ENCODE measurements at places on chromosomes 12 and 14. TPM values are rescaled to one million over a fixed set of nuclear protein-coding genes. Genes with fewer than 3 reads are reported as not detected.

DNA sequence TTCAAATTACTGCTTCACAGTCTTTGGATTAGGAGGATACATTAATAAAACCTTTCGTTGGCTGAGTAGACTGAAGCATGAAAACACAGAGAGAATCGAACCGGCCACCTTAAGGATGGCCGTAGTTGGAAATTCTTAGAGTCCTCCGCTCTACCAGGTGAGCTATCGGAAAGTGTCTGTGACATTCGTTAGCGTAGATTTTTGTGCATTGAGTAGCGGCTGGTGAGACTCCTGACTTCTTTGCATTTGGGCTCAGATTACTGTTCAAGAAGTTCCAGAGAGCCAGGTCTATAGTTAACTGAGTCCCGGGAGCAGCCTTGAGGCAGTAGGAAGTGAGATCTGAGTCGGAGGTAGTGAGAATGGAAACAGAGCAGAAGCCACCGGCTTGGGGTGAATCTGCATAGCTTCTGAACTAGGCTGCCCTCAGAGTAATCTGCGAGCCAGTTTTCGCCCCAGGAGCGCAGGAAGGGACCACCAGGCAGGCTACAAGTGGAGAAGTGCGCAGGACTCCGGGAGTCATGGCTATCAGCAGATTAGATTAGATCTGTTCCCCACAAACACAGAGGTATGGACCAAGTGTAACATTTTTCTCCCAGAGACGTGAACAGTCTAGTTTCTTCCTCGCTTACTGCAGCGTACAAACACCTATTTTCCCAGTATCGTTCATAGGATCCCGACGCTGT is 11.0 kb downstream of the OR6S1 start:
- peak; percentile 20 for DNase-seq

DNA sequence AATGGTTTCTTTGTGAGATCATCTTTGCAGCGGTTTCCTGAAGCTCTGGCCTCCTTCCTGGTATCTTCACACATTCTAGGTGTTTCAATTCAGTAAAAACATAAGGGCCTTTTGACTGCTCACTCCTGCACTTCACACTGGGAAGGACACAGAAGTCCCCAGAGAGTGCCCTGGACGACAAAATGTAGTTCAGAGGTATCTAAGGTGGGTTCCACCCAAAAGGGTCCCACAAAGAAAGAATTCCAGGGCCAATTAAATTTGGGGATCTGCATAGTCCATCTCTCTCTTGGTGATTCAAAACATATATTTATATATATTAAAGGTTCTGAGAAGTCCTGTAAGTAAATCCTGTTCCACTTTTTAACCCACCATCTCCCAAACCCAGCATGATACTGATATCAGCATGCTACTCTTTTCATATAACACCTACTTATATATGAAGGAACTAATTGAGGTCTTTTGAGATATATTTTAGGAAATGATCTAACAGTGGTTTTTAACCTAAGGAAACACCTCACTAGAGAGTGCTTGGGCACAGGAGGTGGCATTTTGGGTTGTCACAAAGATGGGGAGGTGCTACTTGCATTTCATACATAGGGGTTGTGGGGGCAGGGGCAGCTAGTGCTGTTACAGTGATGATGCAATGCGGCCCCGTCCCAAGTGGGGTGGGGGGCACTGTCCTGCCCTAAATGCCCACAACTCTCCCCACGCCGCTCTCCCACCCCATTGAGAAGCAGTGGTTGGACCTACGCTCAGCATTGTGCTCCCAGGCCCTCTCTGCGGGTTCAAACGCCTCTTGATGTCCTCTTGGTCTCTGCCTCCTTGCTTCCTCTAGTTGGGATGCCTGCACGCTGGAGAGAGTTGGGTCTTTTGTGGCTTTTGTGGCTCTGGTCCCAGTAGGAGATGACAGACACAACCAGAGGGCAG is 109.4 kb downstream of the ARF6 start:
- peak; percentile 54 for DNase-seq

- no peak for DNase-seq
Measured at GRCh38 chr14:104254735-104255400, 116.5 kb downstream of the KIF26A start.

- no peak for DNase-seq
Measured at GRCh38 chr12:52225752-52226151, 7.3 kb upstream of the KRT7 start.

GRCh38 chr12:115553622-115554021 is 723.9 kb downstream of the MED13L start:
- DNase-seq: no peak

DNA sequence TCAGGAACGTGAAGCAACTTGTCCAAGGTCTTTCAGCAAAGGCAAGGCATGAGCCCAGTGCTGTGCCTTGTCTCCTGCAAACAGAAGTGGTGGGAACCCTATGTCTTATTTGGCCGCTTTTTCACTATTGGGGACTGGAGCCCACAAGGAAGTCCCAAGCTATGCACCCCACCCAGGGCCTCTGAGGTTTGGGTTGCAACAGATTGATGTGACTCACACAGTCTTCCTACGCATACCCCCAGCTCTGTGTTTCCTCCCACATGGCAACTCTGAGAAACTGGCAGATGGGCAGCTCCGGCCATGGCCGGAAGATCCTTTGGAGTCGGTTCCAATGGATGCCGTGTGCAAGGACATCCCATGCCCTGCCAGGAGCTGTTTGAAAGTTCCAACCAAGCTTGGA is 28.3 kb upstream of the CMKLR1 start:
- peak; percentile 65 for DNase-seq

DNA sequence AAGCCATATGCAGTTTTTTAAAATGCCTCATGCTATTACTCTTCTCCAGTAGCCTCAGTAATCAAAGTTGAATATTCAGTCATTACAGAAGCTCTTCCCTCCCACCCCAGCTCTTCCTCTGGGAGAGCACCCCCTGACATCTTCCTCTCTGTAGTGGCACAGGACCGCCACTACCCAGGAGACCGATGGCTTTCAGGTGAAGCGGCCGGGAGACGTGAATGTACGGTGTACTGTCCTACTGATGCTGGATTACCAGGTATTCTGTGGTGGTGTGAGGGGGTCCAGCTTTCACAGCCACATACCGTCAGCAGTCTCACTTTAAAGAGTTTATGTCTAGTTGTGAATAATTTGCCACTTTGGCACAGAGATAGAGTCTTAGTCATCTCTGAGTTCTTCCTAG is 4.6 kb downstream of the SMARCD1 start:
- DNase-seq: no peak

GRCh38 chr14:58491593-58491992 is 64.1 kb downstream of the KIAA0586 start:
- DNase-seq: peak; percentile 5

DNA sequence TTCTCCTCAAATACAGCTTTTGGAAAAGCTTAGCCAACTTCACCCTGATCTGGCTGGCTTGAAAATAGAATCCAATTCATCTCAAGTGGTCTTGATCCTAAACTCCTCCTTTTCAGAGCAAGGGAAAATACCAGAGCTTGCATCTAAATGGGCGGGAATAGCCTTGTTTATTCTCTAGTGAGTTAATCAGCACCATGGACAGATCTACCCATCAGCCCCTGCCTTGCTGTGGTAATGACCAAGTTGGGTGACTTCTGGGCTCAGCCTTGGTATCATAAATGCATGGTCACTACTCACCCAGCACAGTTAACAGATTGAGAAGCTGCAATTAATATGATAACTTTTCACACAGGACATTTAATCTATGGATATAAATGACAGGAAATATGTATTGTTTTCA is 196.6 kb downstream of the GLT1D1 start:
- no peak for DNase-seq

GRCh38 chr12:103858953-103859601 is 18.0 kb upstream of the NT5DC3 start:
- DNase-seq: peak; percentile 93

DNA sequence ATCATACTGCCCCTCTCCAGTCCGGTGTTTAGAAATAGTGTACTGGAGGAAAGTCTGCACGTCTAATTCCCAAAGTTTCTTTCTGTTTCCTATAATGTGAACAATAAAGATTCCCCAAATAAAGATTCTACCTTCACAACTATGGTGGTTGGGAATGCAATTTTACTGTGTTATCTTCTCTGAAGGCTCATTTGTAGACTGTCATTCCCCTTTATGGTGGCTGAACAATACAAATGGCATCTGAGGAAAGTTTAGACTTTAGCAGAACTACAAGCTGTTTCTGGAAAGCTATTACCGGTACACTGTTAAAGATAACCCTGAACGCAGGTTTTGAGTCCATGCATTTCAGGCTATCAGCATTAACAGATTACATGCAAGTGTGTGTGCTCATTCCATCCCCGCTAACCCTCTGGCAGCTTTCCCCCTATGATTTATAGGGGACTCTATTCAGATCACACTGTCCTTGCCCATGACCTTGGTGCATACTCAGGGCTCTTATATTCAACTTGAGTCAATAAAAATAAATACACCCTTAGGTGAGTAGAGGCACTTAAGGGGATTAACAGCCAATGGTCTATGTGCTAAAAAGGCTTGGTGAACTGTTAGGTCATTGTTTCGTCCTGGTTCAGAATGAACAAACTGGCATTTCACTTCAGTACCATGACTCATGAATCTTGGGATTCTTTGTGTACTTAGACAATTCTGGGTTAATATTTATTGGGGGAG is 60.7 kb upstream of the PYGL start:
- DNase-seq: peak; percentile 78

- DNase-seq: peak; percentile 4
Measured at GRCh38 chr14:48398675-48399282, 723.4 kb upstream of the MDGA2 start.

DNA sequence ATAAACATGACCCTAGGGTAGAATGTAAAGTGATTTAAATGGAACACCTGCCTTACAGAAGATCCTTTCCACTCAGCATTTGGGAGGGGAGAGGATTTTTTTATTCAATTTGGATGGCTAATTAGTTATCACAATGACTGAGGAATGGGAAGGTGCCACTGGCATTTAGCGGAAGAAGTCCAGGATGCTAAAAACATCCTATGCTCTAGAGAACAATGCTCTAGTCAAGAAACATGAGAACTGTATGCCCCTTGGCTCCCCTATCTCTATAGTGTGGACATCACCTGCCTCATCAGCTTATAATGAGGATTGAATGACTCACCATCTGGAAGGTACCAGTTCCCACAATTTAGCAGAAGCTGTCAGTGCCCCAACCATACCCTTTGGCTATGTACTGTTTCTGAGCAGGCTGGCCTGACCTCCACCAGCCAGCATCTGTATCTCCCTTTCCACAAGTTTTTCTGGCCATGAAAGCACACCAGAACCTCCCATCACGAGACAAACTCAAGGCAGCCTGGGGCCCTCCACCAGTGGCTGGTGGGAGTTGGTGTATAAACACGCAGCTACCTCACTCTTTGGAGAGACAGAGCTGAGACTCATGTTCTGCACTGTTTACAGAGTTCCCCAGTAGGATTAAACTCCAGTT is 109.7 kb upstream of the VASH1 start:
- no peak for DNase-seq

DNA sequence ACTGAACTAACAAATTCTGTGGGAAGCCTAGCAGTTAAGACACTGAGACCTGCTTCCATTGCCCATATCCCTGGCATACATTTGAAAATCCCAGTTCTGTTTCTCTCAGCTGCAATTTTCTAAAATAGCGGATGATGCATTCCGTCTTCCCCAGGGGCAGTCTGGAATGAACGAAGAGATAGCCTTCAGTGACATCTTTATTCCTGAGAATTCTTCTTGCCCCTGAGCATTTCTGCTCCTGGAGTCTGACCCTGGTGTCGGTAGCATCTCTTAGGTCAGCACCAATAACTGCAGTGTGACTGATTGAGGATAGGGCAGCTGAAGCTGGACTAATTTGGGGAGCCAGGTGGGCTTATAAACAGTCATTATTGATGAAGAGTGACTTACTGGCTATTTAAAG is 552.5 kb downstream of the DIO2 start:
- no peak for DNase-seq

- DNase-seq: peak; percentile 52
Measured at GRCh38 chr14:65170768-65171507, 68.6 kb upstream of the MAX start.

DNA sequence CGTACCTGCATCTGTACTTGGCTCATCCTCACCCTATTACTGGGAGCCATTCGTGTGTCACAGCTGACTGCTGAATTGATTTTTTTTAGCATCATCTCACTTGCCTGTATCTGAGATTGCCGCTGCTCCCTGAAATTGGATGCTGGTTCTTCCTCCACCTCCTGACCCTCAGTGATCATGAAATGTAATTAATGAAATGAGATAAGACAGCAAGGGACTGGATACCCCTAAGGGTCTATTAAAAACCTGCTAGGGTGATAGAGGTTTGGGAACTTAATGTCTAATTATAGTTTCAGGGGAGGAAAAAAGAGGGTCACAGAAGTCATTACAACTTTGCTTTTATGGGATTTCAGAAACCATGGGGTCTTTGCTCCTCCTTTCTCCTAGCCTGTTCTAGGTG is 410.6 kb downstream of the DPF3 start:
- no peak for DNase-seq

GRCh38 chr12:2857021-2857431 is at the start of gene TEX52:
TEX52 (minus strand) TSS chr12:2857039; CDS start chr12:2857026, 13 bp downstream.
- DNase-seq: no peak

GRCh38 chr12:56931474-56931978 is 2.7 kb downstream of the SDR9C7 start:
- peak; percentile 57 for DNase-seq

DNA sequence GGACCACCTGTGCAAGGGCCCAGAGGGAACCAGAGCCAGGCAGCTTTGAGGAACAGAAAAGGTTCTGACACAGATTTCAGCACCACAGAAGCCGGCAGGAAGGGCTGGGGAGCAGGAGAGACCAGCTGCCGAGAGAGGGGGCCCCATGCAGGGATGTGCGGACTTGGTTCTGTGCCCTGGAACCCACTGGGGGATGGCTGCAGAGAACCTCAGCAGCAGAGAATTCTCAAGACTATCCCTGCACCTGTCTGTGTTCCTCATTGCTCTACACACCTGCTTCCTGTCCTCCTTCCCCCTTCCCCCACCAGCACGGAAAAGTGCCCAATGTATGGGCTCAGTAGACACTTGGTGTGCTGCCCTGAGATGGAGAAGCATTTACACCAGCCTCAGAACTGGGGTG is 3.2 kb downstream of the SERPINA9 start:
- no peak for DNase-seq

GRCh38 chr12:124739953-124740561 is 123.6 kb downstream of the SCARB1 start:
- DNase-seq: no peak

GRCh38 chr14:56156096-56156495 is 37.9 kb downstream of the PELI2 start:
- no peak for DNase-seq

DNA sequence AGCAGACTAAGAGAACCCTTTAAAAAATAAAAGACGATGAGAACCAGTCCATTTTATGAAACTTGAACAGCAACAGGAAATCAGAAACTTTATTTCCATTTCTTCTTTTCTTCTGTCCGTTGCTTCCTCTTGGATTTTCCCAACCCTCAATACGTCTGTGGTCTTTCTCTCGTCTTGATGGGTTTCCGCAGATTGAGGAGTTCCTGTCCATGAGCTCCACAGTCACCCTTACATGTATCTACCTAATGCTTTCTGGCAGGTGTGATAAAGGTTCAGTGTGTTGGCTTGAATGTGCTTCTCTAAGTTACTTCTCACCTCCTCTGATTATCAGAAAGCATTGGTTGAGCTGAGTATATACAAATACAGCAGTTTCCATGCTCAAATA is 110.0 kb downstream of the ETV6 start:
- no peak for DNase-seq

MYL2 gene
- total RNA-seq: 24.6 TPM

MSI1 gene
- total RNA-seq: not detected

OTUB2 gene
- 1.1 TPM for total RNA-seq

SERPINA9 gene
- total RNA-seq: not detected

FCF1 gene
- 23.3 TPM for total RNA-seq

SLC25A21 gene
- 1.9 TPM for total RNA-seq

TMTC2 gene
- 0.62 TPM for total RNA-seq

KERA gene
- total RNA-seq: not detected

KRT78 gene
- not detected for total RNA-seq

CDKL1 gene
- 2.6 TPM for total RNA-seq

SELPLG gene
- 2.9 TPM for total RNA-seq
